Sigmoid colon (tissue), 7 donors: ENCODE measurements at places on chromosomes 4 and X. TPM values are rescaled to one million over a fixed set of nuclear protein-coding genes. Genes with fewer than 3 reads are reported as not detected.

DNA sequence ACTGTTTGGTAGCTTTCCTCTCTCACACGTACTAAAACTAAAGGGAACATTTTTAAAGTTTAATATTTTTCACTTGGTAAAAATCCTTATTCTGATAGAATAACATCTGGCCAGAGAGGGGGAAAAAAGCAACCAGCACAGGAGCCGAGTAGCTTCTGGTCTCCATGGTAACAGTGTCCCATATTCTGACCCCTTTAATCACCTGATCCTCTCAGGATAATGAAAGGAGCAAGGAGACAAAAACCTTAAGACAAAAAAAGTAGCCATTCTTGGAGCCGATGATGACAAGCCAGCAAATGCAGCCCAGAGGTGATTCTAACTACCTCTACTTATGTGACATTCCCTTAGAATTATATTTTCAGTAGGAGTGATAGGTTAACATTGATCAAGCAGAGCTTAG, 126.6 kb downstream of the SLC39A8 start:
- no peak for DNase-seq

The CAPN6 gene
- 2.1 TPM for total RNA-seq

The CXCL6 gene
- 9.6 TPM for total RNA-seq

The IL9R gene
- not detected for total RNA-seq

The LNX1 gene
- 2.3 TPM for total RNA-seq

The PAK3 gene
- 1.4 TPM for total RNA-seq

The DUSP21 gene
- total RNA-seq: not detected

The IL1RAPL2 gene
- total RNA-seq: 0.49 TPM

DNA sequence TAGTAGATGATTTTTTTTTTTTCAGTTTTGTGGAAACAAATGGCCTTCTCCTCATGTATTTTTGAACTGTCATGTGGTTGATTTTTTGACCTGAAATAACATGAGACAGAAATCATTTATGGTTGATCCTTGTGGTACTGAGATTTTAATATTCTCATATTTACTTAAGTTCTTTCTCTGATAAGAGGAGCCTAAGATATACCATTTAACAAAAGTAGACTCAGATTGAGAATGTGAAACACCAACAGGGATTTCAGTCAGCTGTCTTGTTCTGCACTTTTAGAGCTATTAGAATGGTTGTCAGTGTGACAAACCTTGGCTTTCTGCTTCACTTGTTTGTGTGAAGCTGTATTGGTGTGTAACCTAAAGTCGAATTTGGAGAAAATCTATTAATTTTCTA, 575.7 kb downstream of the SPOCK3 start:
- DNase-seq: no peak

- DNase-seq: no peak
These were observed 106.3 kb downstream of the SORCS2 start for GRCh38 chr4:7298619-7299009.

DNA sequence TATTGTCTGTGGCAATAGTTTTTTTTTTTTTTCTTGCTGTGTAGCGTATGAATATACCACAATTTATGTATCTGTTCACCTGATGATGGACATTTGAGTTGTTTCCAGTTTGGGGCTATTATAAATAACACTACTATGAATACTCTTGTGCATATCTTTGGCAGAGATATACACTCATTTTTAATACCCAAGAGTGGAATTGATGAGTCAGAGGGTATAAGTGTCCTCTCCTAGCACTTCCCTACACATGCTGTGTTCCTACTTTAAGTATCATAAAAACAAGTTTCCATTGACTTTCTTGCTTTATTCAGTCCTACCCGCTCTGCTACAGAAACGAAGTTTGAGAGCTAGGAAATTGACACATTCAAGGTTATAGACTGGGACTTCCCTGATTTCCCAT, 39.8 kb downstream of the XIAP start:
- DNase-seq: no peak

- DNase-seq: no peak
These were observed 405.4 kb downstream of the ANKRD50 start for GRCh38 chr4:124307143-124307542.
